Stimulated activated CD4-positive, alpha-beta T cell treated with anti-CD3 and anti-CD28 coated beads, TNF-alpha, amount 100 ng/mL, for 1 hour (primary cell): ENCODE measurements at places on chromosomes 13 and 19.

DNA sequence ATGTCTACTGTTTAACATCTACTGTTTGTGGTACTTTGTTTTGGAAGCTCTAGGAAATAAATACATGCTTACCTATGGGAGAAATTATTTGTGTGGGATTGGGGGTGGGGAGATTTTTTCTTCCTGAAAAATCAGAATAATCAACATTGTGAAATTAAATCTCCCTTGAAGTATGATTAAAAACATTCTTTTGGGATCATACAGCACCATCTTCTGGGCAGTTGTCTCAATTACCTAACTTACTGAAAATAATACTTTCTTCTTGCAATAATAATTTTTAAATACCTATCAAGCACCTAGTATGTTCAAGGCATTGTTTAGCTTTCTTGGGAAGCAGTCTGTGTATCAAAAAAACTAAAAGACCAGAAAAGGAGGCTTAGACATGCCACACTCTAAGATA lies 576.5 kb upstream of the ARGLU1 start:
- no peak for DNase-seq

- no peak for DNase-seq
Measured at GRCh38 chr13:32426990-32427851, 709 bp downstream of the N4BP2L1 start.

- no peak for DNase-seq
Measured at GRCh38 chr19:57830071-57830602, at the start of gene ZNF587B. TSS of gene ZNF587B (plus strand) at chr19:57830299. CDS start at chr19:57830529, 230 bp downstream.

DNA sequence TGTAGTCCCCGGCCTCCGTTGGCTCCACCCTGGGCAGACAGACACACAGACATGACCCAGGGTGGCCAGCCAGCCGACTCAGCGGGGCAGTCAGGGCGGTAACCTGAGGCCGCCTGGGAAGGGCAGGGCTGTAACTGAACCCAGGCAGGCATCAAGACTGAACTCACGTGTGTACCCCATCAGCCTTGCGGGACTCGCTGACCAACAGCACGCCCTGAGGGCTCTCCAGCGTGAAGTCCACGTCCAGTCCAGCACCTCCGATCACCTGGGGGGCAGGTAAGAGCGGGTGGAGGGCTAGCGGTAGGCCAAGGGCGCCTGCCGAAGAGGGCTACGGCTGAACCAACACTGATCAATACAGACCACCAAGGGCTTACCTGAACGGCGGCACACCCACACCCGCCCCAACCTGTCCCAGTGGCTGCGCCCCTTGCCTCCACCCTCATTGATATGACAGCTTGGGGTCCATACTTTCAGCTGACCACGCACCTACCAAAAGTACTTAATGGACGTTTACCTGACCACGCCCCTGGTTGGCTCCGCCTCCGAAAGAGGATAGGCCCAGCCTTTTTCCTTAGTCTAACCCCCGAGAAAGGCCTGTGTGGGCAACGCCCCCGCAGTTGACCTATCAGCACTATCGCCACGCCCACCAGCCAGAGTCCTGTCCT lies 791 bp downstream of the TMED1 start:
- DNase-seq: no peak
